ENCODE measurements at places on chromosomes 16 and 17. TPM values are rescaled to one million over a fixed set of nuclear protein-coding genes. Genes with fewer than 3 reads are reported as not detected.

DNA sequence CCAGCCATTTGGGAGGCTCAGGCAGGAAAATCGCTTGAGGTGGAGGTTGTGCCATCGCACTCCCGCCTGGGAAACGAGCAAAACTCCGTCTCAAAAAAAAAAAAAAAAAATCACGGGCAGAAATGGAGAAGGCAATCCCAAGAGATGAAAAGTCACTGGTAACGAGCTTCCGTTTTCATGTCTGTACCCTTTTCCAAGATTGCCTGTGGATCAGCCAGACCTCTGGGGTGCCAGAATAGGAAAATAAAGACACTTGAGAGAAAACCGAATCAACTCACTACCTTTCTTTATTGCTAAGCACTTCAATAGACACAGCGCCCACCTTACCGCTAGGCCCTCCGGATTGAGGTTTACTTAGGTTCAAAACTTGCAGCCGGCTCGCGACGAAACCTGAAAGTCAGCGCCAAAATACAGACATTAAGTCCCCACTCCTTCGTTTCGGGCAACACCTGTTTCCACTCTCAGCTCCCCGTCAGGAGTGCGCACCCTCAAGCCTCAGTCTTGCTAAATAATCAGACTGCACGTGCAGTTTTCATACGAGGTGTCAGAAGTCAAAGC, 970 bp upstream of the TRAF7 start:
- H3K27ac ChIP-seq = peak overlapping the region; percentile 91
- peaks cover 25% of the 10 kb centered on the region for H3K4me1 ChIP-seq
- peaks cover 3% of the 10 kb centered on the region for H3K27me3 ChIP-seq
- no peak for DNase-seq
- peaks cover 4% of the 10 kb centered on the region for H3K36me3 ChIP-seq

DNA sequence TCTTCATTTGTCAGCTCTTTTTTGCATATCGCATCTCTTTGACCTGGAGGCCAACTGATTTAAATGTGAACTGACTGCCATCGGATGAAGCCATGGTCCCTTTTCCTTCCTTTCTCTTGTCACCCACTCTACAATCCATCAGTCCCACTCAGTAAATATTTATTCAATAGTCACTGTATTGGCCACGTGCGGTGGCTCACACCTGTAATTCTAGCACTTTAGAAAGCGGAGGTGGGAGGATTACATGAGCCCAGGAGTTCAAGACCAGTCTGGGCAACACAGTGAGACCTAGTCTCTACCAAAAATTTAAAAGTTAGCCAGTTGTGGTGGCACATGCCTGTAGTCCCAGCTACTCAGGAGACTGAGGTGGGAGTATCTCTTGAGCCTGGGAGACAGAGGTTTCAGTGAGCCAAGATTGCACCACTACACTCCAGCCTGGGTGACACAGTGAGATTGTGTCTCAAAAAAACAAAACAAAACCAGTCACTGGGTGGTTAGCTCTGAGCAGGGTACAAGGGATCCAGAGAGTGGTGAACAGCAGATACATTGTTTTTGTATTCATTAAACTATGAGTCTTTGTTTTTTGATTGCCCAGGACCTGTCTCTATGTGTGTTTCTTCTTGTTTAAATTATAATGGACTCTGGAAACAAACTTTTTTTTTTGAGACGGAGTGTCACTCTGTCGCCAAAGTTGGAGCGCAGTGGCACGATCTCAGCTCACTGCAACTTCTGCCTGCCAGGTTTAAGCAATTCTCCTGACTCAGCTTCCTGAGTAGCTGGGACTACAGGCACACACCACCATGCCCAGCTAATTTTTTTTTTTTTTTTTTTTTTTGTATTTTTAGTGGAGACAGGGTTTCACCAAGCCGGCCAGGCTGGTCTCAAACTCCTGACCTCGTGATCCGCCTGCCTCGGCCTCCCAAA, 6.9 kb downstream of the PHAF1 start:
- no peaks in the 10 kb centered on the region for H3K27me3 ChIP-seq
- peaks cover 6% of the 10 kb centered on the region for H3K36me3 ChIP-seq
- no peak for DNase-seq
- H3K4me3 ChIP-seq = no peak overlapping the region
- H3K27ac ChIP-seq = no peak overlapping the region

DNA sequence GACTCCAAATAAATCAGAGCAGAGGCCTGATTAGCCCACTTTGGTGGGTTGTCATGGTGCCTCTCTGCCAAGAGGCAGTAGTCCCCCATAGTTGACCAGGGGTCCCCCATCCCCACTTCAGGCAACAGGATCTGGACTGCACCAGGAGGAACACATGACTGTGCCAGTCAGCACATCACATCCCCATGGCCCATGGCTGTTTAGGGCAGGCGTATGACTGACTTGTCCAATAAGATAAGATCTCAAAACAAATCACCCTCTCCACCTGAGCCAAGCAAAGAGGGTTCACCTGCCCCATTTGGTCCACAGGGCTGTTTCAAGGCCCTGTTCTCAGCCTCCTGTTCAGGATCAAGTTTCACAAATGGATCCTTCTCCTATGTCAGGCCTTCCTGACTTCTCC, 93.3 kb downstream of the C16orf78 start:
- no peak overlapping the region for H3K4me3 ChIP-seq
- peak; percentile 58 for DNase-seq
- peaks cover 49% of the 10 kb centered on the region for H3K27me3 ChIP-seq

DNA sequence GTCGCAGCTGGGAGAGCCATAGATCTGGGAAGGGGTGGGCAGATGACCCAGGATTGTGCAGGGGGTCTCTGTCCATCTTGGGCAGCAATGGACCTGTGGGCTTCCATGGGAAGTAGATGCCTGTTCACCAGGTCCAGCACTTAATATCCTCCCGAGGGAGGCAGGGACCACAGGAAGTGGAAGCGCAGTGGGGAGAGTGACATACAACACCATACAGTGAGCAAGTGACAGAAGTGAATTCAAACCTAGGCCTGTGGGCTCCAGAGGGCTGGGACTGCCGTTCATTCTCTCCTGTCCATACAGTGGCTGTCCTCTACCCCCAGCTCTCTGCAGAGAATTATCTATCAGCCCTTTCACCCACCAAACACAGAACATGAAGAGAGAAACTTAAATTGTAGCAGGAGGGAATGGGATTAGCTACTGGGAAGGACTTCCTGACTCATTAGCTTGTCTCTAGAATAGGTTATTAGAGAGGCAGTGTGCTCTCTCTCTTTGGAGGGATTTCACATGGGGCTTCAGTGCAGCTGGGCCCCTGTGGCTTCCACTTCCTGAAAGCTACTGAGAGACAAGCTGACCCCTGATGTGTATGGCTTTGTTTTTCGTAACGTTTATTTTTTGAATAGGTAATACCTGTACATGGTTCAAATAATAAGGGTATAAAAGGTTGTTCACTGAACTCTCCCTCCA, 13.1 kb upstream of the SEZ6 start:
- H3K36me3 ChIP-seq = no peaks in the 10 kb centered on the region
- peaks cover 94% of the 10 kb centered on the region for H3K27me3 ChIP-seq
- H3K4me1 ChIP-seq = peaks cover 16% of the 10 kb centered on the region
- DNase-seq = no peak

DNA sequence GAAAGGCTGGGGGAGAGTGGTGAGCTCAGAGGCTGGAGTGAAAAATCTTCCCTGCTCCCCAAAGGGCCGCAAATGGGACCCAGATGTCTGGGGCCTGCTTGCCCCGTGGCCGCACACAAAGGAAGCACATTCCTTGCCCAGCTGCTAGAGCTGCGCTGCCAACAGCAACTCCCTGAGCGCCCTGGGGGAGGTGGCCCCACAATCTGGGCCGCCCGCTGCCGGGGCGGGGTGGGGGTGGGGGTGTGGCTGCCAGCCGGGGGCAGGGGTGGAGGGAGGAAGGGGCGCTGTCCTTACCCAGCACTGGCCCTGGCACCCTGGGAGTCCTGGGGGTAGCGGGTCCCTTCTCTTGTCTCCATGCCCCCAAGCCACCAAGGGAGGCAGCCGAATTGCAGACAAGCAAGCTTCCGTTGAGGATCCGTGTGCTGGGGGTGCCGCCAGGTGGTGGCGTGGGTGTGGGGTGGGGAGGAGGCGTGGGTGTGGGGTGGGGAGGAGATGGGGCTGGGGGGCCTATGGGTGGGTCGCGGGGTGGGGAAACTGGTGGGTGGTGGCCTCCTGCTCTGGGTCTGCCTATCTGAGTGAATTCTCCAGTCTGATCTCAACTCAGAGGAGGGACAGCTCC, 48.4 kb upstream of the PABPN1L start:
- no peak overlapping the region for H3K4me3 ChIP-seq
- H3K4me1 ChIP-seq = peaks cover 39% of the 10 kb centered on the region
- peaks cover 3% of the 10 kb centered on the region for H3K36me3 ChIP-seq
- peaks cover 3% of the 10 kb centered on the region for H3K27me3 ChIP-seq
- no peak overlapping the region for H3K27ac ChIP-seq

- no peak within 1 kb of the TSS for H3K4me3 ChIP-seq
- peaks cover 30% of the 10 kb centered on the region for H3K27me3 ChIP-seq
- DNase-seq = no peak
- H3K4me1 ChIP-seq = peaks cover 3% of the 10 kb centered on the region
- no peak within 1 kb of the TSS for H3K27ac ChIP-seq
- H3K36me3 ChIP-seq = no peaks in the 10 kb centered on the region
These were observed at the start of gene CCDC182 for GRCh38 chr17:57745242-57745641. TSS of gene CCDC182 (minus strand) at chr17:57745299. CDS start at chr17:57745272, 27 bp downstream.

DNA sequence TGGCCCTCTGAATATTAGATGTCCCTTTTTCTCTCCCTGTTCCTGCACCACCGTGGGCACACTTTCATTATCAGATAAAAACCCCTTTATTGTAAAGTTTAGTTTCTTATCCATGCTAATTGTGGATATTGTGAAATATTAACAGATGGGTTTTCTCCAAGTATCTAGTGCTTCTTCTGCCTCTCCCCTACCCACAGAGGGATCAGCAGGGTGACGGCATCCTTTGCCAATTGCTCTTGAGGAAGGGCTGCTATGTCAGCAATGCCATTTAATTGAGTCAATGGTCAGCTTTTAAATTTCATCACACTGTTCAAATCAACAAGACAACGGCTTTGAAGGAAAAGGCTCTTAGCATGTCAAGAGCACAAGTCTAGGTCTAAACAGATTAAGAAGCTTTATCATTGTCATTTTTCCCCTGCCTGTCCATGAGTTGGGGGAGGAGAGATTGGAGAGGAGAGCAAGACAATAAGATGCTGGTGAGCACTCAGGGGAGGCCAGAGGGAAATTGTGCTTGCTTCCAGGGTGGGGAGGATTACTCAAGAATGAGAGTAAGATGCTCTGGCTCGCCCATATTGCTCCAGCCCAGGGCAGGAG, 443.0 kb upstream of the CCL2 start:
- no peaks in the 10 kb centered on the region for H3K36me3 ChIP-seq
- DNase-seq = no peak
- peaks cover 5% of the 10 kb centered on the region for H3K4me1 ChIP-seq
- no peak overlapping the region for H3K4me3 ChIP-seq
- H3K27me3 ChIP-seq = peaks cover 22% of the 10 kb centered on the region

DNA sequence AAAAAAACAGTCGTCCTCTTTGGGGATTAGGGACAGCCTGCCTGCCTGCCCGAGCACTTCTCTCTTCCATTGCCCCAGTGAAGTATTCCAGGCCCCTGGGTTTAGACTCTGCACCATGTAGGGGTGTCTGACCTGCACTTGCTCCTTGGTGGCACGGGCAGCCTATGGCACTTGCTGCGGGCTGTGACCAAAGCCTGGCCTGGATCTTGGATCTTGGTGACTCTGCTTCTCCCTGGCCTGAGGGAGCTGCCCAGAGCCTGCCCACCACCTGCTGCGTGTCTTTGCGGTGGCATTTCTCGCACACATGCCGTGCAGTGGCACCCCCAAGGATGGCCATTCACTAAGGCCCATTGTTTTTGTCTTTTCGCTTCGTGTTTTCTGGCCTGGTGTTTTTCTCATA, 6.1 kb upstream of the STH start:
- no peaks in the 10 kb centered on the region for H3K27me3 ChIP-seq
- H3K27ac ChIP-seq = no peak overlapping the region
- no peak overlapping the region for H3K4me3 ChIP-seq
- no peaks in the 10 kb centered on the region for H3K36me3 ChIP-seq

DNA sequence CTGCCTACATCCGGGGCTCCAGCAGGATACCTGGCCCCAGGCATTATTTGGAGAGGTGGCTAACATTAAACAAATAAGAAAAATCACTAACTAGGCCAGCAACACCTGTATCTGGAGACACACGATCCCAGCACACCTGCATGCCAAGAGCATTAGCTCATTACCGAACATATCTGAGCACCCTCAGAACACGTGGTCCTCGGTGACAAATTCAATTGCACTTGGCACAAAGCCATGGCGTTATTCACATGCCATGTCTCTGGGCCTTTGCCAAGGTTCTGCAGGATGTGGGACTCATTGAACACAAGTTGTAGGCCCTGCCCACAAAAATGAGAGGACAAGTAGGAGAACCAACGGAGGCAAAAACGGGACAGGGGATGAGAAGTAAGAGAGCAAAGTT, 552.3 kb downstream of the TOX3 start:
- H3K4me3 ChIP-seq = no peak overlapping the region
- no peaks in the 10 kb centered on the region for H3K4me1 ChIP-seq
- H3K27me3 ChIP-seq = peaks cover 34% of the 10 kb centered on the region
- no peak for DNase-seq

- H3K4me3 ChIP-seq = peak overlapping the region; percentile 90
- no peaks in the 10 kb centered on the region for H3K27me3 ChIP-seq
- no peak for DNase-seq
- peaks cover 32% of the 10 kb centered on the region for H3K4me1 ChIP-seq
- no peaks in the 10 kb centered on the region for H3K36me3 ChIP-seq
These were observed 2.2 kb upstream of the PELP1 start for GRCh38 chr17:4706121-4706520.

- H3K4me1 ChIP-seq = no peaks in the 10 kb centered on the region
- no peaks in the 10 kb centered on the region for H3K27me3 ChIP-seq
- no peak overlapping the region for H3K27ac ChIP-seq
- no peak for DNase-seq
- H3K4me3 ChIP-seq = no peak overlapping the region
These were observed 5.3 kb downstream of the TRPV1 start for GRCh38 chr17:3603870-3604259.

- H3K36me3 ChIP-seq = peaks cover 4% of the 10 kb centered on the region
- no peak for DNase-seq
- peaks cover 3% of the 10 kb centered on the region for H3K27me3 ChIP-seq
- H3K4me1 ChIP-seq = peaks cover 18% of the 10 kb centered on the region
These were observed 18.2 kb upstream of the KRT20 start for GRCh38 chr17:40903129-40903847.

GRCh38 chr17:74309902-74310301, 16.1 kb upstream of the KIF19 start:
- H3K27me3 ChIP-seq = no peaks in the 10 kb centered on the region
- no peak for DNase-seq

DNA sequence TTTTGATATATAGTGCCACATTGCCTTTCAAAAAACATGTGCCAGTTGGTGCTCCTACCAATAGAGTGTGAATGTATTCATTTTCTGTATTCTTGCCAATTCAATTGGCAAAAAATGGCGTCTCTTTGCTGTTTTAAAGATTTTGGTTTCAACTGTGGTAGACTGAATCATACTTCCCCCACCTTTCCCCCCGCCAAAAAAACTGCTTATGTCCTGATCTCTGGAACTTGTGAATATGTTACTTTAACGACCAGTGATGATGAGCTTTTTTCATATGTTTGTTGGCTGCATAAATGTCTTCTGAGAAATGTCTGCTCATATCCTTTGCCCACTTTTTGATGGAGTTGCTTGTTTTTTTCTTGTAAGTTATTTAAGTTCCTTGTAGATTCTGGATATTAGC, 325.1 kb upstream of the KCNJ16 start:
- H3K27me3 ChIP-seq = no peaks in the 10 kb centered on the region
- DNase-seq = no peak
- no peak overlapping the region for H3K4me3 ChIP-seq
- H3K27ac ChIP-seq = no peak overlapping the region
- no peaks in the 10 kb centered on the region for H3K4me1 ChIP-seq

Gene ZP2
- total RNA-seq = not detected

Gene TEX14
- 0.17 TPM for total RNA-seq

Gene CCL8
- total RNA-seq = not detected

Gene ASB16
- not detected for total RNA-seq

Gene SPECC1
- total RNA-seq = 38.0 TPM

Gene SRRM2
- total RNA-seq = 749 TPM

Gene SPATA22
- not detected for total RNA-seq

Gene CRHR1
- 0.17 TPM for total RNA-seq

Gene TMC5
- total RNA-seq = 9.1 TPM

Gene MT1M
- not detected for total RNA-seq

Gene TMED6
- total RNA-seq = 5.3 TPM

Measured in type B pancreatic cell (in vitro differentiated cells).